ENCODE measurements at places on chromosomes 7 and 10.

DNA sequence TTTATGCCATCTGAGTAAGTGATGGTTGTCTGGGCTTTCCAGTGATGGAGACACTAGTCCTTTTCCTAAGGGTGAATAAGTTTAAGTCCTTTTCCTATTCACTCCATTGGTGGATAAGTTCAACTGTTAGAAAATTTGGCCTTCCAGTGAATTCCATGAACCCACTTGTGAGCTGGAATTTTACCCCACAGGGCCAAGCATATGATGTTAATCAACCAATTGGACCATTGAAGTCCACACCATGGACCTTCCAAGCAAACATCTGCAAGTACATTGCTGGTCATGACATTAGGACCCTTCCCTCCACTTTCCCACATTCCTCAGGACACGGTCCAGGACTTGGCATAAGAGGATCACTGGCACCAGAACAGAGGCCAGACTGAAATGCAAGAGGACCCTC is 381.4 kb downstream of the RPS24 start:
- DNase-seq, result no peak

DNA sequence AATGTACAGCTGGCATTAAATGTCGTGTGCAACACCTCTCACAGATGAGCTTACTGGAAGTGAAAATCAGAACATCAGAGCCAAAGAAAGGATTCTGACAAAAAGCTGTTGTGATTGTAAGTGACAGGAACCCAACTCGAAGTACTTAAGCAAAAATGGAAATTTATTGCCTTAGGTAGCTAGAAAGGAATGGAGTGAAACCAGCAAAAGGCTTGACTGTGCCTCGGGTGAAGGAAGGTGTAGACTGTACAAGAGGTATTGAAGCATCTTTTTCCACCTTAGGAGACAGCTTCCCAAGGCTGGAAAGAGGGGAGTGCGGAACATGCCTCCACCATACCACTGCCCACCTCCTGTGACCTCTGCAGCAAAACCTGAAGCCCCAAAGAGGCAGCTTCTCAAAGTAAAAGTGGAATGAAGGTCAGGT is 27.3 kb upstream of the ITGB1 start:
- DNase-seq, result no peak

- DNase-seq, result no peak
Measured at GRCh38 chr10:132805599-132805998, 19.7 kb upstream of the NKX6-2 start.

DNA sequence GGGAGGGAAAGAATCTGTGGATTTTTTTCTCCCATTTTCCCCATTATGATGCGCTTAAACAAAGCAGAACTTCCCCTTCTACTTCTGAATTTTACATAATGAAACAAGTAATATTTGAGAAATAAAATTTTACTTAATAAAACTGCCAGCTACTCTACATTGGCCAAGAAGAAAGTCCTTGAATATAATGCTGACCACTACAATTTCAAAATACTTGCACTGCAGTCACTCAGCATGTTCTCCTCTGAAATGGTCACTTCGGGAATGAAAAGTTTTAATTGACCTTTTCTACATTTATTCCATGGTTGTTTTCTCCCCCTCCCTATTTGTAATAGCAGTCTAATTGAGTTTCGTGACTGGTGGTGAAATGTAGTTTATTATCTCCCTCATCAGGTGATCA is 23.9 kb downstream of the GLI3 start:
- no peak for DNase-seq

DNA sequence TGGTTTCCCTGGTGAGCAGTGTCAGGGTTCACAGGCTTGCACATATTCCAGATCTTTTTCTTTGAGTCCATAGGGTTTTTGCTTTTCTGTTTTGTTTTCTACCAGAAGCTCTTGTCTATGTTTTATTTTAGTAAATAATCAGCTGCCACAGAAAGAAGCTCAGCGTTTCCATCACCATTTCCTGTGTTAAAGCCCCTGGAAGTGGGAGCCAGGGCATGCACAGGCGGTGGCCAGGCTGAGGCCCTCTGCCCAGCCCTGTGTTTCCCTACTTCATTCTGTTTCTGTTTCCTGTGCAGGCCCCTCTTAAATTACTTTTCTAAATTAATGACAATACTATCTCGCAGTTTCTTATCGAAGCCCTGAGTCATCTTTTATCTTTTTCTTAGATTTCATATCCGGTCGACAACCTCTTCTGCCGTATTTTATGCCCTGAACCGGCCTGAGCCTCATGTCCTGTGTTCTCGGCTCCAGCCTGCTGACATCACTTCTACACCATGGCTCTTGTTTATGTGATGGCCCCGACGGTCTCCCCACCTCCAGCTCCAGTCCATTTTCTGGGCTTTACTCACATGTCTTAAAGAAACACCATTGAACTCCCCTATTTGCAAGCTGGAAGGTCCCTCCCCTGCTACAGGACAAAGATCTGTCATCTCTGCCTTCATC is 442.2 kb downstream of the TCERG1L start:
- no peak for DNase-seq

GRCh38 chr7:105118612-105119600 is 104.9 kb downstream of the KMT2E start:
- no peak for DNase-seq

DNA sequence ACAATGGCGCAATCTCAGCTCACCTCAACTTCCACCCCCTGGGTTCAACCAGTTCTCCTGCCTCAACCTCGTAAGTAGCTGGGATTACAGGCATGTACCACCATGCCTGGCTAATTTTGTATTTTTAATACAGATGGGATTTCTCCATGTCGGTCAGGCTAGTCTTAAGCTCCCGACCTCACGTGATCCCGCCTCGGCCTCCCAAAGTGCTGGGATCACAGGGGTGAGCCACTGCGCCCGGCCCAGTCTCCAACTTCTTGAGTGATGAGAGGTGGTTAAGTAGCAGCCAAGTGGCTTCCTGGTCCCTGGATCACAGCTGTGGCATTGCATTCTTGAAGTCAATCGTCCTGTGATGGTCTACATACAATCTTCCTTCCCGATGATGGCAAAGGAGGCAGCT is 46.1 kb upstream of the NFE2L3 start:
- no peak for DNase-seq

- peak; percentile 87 for DNase-seq
Measured at GRCh38 chr7:30068117-30068516, 39.9 kb downstream of the PLEKHA8 start.

DNA sequence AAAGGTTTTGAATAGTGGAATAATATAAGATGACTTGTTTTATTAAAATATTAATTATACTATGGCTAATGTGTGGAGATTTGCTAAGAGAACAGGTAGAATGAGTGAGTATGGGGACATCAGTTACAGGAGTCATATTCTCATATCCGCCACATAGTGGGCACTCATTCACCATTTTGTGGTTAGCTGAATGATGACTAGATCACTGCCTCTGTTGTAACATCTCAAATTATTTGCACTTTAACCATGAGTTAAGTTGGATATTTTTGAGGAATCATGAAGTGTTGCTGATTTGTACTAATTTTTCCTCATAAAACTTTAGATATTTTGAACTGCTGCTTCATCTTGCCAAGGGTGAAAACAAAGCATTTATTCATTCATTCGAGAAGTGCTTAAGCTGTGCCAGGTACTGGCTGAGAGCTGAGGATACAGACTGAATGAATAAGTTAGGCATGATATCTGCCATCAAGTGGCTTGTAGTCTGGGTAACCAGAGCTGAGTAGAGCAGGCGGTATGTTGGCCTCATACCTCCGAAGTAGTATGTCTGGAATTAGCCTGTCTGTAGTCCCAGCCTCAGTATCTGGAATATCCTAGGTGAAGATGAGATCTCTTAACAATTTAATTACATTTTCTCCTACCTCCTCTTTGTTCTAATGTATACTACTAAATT is 100.5 kb downstream of the ZEB1 start:
- no peak for DNase-seq

Measured in epithelial cell of proximal tubule (primary cell).